ENCODE measurements at places on chromosomes 12 and 14.
A peak's percentile ranks its signal among the peaks of the same experiment; 100 is the strongest.

GRCh38 chr14:36021591-36022320, 154.8 kb downstream of the PTCSC3 start:
- no peak for DNase-seq

DNA sequence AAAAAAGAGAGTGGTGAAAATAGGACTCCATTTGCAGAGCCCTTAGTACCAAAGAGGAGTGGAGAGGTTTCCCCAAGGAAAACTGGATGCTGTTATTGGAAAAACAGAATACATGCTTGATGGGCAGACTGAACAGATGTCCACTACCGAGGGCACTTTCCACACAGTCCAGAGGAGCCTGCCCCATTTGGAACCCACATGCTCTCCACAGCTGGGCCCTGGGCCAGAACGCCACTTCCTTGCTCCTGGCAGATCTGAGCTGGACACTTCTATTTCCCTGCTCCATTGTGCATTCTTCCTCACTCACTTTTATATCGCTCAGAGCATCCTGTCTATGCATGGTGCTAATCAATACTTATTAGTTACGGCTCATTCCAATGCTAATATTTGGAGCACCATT, 249.9 kb downstream of the SLC15A4 start:
- no peak for DNase-seq

DNA sequence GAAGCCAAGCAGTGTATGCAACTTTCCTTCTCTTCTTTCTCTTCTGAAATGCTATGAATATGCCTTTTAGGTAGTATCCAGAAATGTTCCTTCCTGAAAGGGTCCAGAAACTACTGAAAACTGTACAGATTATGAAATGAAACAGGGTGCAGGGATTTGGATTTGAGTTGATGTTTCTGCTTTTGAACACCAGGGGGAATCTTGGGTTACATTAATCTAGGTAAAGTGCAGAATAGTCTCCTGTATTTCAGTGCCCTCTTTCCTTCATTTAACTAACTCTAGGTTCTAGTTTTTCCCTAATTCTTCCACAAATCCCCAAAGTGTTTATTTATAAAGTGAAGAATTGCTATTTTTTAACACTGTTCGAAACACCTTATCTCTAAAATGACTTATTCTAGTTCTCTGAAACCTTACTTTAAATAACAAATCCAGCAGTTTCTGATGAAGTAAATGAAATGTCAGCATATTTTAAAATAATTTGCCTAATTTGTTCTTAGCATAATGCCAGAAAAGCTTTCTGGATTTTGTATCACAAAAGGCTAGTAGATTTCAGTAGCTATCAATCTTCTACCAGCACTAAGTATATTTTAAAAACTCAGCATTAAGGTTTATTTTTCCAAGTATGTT, 111.9 kb downstream of the LRRK2 start:
- peak; percentile 7 for DNase-seq

DNA sequence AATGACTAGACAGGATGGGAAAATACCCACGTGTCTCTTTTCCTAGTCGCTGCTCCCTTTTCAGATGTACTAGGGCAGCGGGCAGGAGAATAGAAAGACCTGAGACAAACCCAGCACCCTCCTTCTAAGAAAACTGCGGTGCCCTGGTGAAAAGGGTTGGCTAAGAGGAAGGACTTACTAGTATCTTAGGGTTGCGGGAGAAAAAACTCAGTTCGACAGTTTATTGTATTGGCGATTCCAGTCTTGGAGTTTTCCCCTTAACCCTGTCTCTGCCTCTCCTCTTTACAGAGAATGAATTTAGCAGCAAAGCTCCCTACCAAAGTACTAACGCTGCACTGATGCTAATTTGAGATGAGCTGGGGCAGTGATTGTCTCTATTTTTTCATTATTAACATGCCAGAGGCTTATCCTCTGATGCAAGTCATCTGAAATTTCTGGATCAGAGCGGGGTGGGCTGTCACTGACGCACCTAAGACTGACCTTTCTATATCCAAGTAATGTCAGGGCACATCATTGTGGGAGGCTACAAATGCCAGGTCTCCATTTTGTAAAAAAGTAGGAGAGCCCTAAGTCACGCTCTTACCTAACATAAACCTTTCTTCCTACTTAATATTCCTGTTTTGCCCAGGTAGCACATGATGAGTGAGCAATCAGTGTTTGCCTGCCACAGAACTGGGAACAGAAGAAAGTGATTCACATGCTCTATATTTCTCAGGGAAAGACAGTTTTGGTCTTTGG, 916 bp upstream of the PAWR start:
- no peak for DNase-seq

DNA sequence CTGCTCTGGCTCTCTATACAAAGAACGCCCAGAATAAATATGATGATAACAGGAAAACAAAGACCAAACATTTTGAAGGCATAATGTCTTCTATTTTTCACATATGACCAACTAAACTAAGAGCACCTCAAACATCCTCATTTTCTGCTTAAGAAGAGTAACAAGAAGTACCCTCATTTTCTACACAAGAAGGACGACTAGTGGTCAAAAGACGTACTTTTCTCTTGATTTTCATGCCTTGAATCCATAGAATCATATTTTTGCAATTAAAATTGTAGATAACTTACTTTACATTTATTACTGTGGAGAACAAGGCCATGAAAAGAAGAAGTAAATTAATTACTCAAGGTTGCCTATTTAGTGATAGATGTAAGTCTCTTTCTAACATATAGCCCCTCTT, 358.6 kb downstream of the DUSP6 start:
- peak; percentile 16 for DNase-seq

- DNase-seq: no peak
Observed at GRCh38 chr12:58655375-58655774, 264.9 kb downstream of the LRIG3 start.

- no peak for DNase-seq
Observed at GRCh38 chr14:101113108-101113612, 209.6 kb upstream of the RTL1 start.

DNA sequence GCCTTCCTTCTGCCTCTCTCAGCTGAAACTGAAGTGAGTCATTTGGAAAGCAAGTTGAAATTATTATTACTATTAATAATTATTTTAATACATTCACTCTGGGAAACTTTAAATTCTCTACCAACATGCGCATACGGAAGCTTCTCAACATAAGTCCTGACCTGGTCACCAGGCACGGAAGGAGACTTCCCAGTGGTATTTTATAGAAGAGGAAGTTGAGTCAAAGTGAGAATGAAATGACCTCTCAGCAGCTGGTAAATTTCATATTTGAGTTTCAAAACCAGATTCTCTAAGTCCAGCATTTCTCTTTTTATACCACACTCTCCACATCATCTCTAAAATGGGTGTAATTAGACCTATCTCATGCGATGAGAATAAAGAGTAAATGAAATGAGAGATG, 747.4 kb downstream of the VRK1 start:
- DNase-seq: no peak

DNA sequence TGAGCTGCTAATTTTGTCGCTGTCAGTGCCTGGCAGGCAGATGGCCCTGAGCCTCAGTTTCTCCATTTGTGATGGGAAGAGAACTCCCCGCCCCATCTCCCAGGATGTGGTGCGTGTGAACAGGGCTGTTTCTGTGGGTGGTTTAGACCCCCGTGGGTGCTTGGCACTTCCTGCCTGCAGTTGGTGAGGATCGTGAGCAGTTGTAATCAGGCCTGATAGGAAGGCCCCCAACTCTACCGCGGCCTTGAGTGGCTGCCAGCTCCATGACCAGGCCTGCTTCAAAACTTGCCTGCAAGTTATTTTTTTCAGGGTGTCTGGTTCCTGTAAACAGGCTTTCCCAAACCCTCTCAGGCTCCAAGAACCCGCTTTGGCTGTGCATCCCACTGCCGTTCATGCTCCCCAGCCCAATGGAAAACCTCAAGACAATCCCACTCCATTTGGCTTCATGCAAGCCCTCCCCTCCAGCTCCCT, 138.4 kb downstream of the ZFP36L1 start:
- DNase-seq: no peak

DNA sequence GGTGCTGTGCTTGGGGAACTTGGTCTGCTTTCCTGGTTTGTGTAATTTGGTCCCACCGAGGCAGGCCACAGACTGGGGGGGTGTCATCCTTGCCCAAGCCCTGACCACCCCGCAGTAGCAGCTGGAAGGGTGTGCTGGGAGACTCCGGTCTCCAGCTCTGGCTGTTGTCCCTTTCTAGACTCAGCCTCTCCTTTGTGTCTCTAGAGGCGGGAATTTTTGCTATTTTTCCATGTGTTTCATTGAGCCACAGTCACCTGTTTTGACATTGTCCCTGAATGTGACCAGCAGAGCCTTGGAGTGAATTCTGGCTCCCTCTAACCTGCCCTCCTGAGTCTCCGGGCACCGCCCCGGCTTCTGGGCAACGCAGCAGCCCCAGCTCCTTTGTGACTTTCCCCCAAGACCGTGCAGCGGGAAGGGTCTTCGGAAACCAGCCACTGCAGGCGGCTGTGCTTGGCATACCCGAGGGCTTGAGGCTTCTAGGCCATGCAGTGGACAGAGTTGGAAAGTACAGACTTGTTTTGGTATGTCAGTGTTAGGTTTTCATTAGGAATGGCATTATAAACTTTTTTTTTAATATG, 98.6 kb downstream of the TNFAIP2 start:
- DNase-seq: no peak

DNA sequence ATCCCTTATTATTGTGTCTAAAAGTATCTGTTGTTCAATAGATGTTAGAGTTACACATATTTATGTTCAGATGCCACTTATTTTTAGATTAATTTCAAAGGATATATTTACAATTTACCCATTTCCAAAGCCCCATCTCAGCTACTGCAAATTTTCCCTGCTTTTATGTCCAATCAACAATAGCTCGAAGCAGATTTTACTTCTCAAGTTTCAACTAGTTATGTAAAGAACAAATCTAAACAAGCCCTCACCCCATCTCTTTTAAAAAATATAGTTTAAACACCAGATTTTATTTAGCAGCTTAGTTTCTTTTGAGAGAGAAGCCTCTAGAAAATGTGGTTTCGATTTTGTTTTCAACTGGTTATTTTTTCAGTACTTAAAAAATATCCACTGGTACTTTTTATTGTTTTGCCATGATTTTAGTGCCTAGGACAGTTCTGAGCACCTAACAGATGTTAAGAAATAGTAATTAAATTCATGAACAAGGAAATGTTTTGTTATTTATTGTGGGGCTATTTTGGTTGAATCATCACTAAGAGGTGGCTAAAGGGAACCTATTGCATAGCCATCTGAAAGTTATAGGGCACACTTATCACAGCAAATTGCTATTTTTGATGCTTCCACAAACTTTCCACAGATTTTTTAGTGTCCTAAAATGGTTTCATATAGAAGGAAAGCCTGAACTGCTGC, 96.2 kb upstream of the BMP4 start:
- DNase-seq: no peak

DNA sequence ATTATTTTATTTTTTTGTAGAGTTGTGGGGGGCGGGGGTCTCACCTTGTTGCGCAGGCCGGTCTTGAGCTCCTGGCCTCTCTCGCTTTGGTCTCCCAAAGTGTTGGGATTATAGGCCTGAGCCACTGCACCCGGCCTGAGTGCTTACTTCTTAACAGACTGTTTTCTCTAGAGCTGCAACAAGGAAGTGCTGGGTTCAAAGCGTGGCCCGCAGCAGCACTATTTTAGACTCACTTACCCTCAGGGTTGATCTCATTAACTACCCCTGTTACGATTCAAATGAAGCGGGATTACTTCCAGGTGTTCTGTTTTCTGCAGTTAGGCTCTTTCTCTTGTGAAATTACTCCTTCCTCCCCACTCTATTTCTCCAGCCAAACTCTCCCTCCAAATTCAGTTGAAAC, 8.7 kb downstream of the A2ML1 start:
- DNase-seq: no peak
